SJSA1 (cell line): ENCODE measurements at places on chromosomes 2 and 18.
A peak's percentile ranks its signal among the peaks of the same experiment; 100 is the strongest.

- no peak overlapping the region for H3K27ac ChIP-seq
- H3K36me3 ChIP-seq: no peaks in the 10 kb centered on the region
- no peaks in the 10 kb centered on the region for H3K4me1 ChIP-seq
- no peak overlapping the region for H3K4me3 ChIP-seq
- H3K27me3 ChIP-seq: no peaks in the 10 kb centered on the region
- no peak for DNase-seq
Measured at GRCh38 chr2:715854-716560, 38.8 kb upstream of the TMEM18 start.

GRCh38 chr18:63161761-63162195 lies 157.8 kb downstream of the BCL2 start:
- H3K36me3 ChIP-seq: no peaks in the 10 kb centered on the region
- H3K27ac ChIP-seq: peak overlapping the region; percentile 50
- H3K4me1 ChIP-seq: peaks cover 32% of the 10 kb centered on the region
- DNase-seq: peak; percentile 74
- no peaks in the 10 kb centered on the region for H3K27me3 ChIP-seq
- H3K4me3 ChIP-seq: no peak overlapping the region

DNA sequence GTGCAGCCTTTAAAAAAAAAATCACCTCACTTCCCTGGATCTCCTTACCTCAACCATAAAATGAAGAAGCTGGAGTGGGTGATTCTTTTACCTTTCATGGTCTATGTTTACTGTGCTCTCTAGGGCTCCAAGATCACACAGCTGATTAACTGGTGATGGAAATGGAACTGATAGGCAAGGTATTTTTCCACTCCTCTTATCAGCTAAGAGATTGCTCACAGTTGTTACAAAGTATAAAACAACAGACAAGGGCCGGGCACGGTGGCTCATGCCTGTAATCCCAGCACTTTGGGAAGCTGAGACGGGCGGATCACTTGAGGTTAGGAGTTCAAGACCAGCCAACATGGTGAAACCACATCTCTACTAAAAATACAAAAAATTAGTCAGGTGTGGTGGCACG lies 14.5 kb downstream of the RPS27A start:
- H3K36me3 ChIP-seq: peaks cover 56% of the 10 kb centered on the region
- DNase-seq: no peak
- H3K4me3 ChIP-seq: no peak overlapping the region
- no peaks in the 10 kb centered on the region for H3K4me1 ChIP-seq
- H3K27ac ChIP-seq: no peak overlapping the region

GRCh38 chr2:161710131-161710915 lies 86.1 kb downstream of the SLC4A10 start:
- no peaks in the 10 kb centered on the region for H3K36me3 ChIP-seq
- H3K27me3 ChIP-seq: no peaks in the 10 kb centered on the region; the same call in 1 of the 2 replicates
- no peak overlapping the region for H3K4me3 ChIP-seq
- no peaks in the 10 kb centered on the region for H3K4me1 ChIP-seq
- no peak for DNase-seq

DNA sequence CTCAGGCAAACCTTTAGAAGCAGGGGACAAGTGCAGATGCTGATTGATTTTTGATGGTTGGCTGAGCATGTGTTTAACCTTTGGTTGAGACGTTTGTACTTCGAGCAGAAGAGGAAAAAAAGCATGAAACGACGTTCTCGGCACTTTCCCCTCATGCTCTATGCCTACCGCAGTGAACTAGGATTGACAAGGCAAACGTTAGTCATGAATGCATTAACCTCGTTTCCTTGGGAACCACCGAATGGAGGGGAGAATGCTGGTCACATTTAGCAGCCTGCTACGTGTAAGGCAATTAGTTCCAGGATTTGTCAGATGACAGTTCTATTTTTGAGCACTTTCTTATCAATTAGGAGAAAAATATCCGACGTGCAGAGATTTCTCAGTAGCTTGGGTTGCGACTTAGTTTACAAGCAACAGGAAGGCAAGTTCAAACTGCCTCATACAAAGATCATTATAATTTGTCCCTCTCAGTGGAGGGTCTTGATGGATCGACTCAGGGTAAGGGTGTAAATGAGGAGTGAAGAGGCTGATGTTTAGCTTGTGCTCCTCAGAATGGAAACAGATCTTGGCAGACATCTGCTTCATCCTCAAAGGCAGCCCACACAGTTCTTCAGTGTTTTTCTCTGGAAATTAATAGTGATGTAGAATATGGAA lies 47.4 kb upstream of the GPR45 start:
- H3K4me1 ChIP-seq: no peaks in the 10 kb centered on the region
- no peak overlapping the region for H3K4me3 ChIP-seq
- no peak overlapping the region for H3K27ac ChIP-seq
- peaks cover 19% of the 10 kb centered on the region for H3K27me3 ChIP-seq
- H3K36me3 ChIP-seq: no peaks in the 10 kb centered on the region; the same call in 1 of the 2 replicates
